Activated B cell treated with CpG ODN at 0.5 μM for 24 hours (primary cell): ENCODE measurements at places on chromosomes 3 and 15. TPM values are rescaled to one million over a fixed set of nuclear protein-coding genes. Genes with fewer than 3 reads are reported as not detected.
A peak's percentile ranks its signal among the peaks of the same experiment; 100 is the strongest.

- peak overlapping the region; percentile 16 for H3K27ac ChIP-seq
- H3K4me1 ChIP-seq = peaks cover 17% of the 10 kb centered on the region
- peaks cover 26% of the 10 kb centered on the region for H3K36me3 ChIP-seq
- H3K4me3 ChIP-seq = no peak overlapping the region
- H3K27me3 ChIP-seq = no peaks in the 10 kb centered on the region
These were observed 154.3 kb downstream of the PLCL2 start for GRCh38 chr3:17038900-17039553.

- no peak overlapping the region for H3K27ac ChIP-seq
- no peaks in the 10 kb centered on the region for H3K4me1 ChIP-seq
- H3K27me3 ChIP-seq = peaks cover 2% of the 10 kb centered on the region
- no peak overlapping the region for H3K4me3 ChIP-seq
These were observed 74.3 kb upstream of the PLSCR4 start for GRCh38 chr3:146325170-146325569.

- no peaks in the 10 kb centered on the region for H3K27me3 ChIP-seq
- DNase-seq = no peak
- no peak overlapping the region for H3K4me3 ChIP-seq
- peaks cover 24% of the 10 kb centered on the region for H3K4me1 ChIP-seq
- H3K36me3 ChIP-seq = no peaks in the 10 kb centered on the region
- H3K27ac ChIP-seq = no peak overlapping the region
These were observed 388.0 kb downstream of the ZBTB20 start for GRCh38 chr3:114758831-114759699.

DNA sequence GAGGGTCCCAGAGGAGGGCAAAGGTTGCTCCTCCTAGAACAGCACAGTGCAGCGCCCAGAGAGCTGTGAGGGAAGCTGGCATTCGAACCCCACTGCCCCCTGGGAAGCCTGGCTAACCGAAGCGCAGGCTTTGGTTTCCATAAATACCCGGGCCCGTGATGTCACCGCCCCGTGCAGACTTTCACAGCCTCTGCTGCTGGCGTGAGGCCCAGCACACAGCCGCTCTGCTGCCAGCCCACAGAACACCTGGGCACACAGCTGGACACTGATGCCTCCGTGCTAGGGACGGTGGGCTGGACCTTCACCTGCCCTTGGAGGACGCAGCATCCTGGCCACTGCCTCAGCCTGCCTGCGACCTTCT, 1.0 kb downstream of the IQSEC1 start:
- peak; percentile 62 for DNase-seq
- no peaks in the 10 kb centered on the region for H3K27me3 ChIP-seq
- H3K36me3 ChIP-seq = no peaks in the 10 kb centered on the region
- H3K4me1 ChIP-seq = peaks cover 65% of the 10 kb centered on the region
- peak overlapping the region; percentile 86 for H3K4me3 ChIP-seq

TIMMDC1 gene
- 73.0 and 76.1 TPM in 2 replicates for total RNA-seq

RARRES1 gene
- total RNA-seq = not detected in 2 replicates

RPSA gene
- 2,697 and 2,952 TPM in 2 replicates for total RNA-seq

GRCh38 chr3:174216019-174216418, 643.1 kb upstream of the NAALADL2 start:
- no peak overlapping the region for H3K27ac ChIP-seq
- no peaks in the 10 kb centered on the region for H3K4me1 ChIP-seq
- no peak for DNase-seq

P2RY14 gene
- total RNA-seq = 0.88 and 1.5 TPM in 2 replicates

DNA sequence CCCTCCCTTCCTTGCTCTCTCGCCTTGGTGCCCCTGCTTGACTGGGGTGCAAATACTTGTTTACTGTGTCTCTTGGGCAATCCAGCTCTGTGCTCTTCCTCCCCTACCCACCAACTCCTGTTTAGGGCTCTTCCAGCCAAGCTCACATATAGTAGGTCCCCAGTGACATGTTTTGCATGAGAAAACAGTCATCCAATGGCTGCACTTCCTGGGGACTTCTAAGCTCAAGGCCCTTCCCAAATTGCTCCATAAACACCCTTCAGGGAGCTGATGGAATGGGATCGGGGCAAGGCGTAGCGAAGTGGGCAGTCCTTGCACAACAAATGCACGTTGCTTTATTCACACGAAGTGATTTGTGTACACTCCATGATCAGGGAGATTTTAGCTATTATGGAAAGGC, 9.4 kb upstream of the COPG1 start:
- H3K36me3 ChIP-seq = no peaks in the 10 kb centered on the region
- H3K4me3 ChIP-seq = no peak overlapping the region
- H3K4me1 ChIP-seq = peaks cover 16% of the 10 kb centered on the region
- no peak for DNase-seq
- no peaks in the 10 kb centered on the region for H3K27me3 ChIP-seq
- no peak overlapping the region for H3K27ac ChIP-seq

DNA sequence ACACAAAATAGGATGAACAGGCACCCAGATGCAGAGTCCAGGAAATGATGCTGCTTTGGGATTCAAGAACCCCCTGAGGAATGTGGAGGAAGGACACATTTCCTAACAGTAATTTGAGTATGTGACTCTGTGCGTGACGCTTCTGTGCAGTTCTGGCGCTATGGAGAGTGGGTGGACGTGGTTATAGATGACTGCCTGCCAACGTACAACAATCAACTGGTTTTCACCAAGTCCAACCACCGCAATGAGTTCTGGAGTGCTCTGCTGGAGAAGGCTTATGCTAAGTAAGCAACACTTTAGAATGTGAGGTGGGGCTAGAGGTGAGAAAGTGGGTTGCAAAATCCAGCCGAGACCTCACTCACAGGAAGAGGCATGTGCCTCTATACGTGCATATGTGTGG, 28.3 kb downstream of the CAPN3 start:
- no peak overlapping the region for H3K27ac ChIP-seq
- no peak for DNase-seq
- no peaks in the 10 kb centered on the region for H3K27me3 ChIP-seq
- H3K36me3 ChIP-seq = peaks cover 58% of the 10 kb centered on the region
- no peak overlapping the region for H3K4me3 ChIP-seq

GHSR gene
- not detected in 2 replicates for total RNA-seq

GRCh38 chr3:61699622-61700021, 138.3 kb downstream of the PTPRG start:
- no peaks in the 10 kb centered on the region for H3K4me1 ChIP-seq
- no peak overlapping the region for H3K27ac ChIP-seq
- no peaks in the 10 kb centered on the region for H3K27me3 ChIP-seq
- no peak overlapping the region for H3K4me3 ChIP-seq

HOMER2 gene
- total RNA-seq = 9.2 and 9.4 TPM in 2 replicates

GRCh38 chr3:189289251-189289650, 117.5 kb downstream of the TPRG1 start:
- no peak for DNase-seq
- H3K4me3 ChIP-seq = peak overlapping the region; percentile 3
- H3K27me3 ChIP-seq = peaks cover 11% of the 10 kb centered on the region
- no peak overlapping the region for H3K27ac ChIP-seq
- H3K4me1 ChIP-seq = peaks cover 25% of the 10 kb centered on the region

DNA sequence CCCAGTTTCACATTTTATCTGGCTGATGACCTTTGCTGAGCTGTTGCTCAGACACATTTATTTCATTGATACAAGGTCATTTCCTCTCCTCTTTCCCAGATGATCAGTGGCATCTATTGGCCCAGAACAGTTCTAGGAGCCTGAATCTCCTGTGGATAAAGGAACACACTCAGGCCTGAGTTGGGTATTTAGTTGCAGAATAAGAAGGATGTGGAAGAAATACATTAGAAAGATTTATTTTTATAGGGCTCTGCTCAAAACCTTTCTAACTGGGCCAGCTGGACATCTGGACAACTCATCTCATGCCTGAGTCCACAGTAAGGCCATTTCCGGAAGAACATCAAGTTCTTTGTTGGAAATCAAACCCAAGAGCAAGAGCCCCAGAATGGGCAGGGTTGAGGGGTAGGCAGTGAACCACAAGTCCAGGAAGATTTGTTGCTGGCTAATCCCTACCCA, 19.7 kb upstream of the MFGE8 start:
- H3K4me3 ChIP-seq = no peak overlapping the region
- peaks cover 32% of the 10 kb centered on the region for H3K27me3 ChIP-seq
- no peak for DNase-seq

SLC24A5 gene
- total RNA-seq = not detected in 2 replicates

SSUH2 gene
- 0.39 TPM in 1 of 2 replicates, not detected in the other for total RNA-seq

DNA sequence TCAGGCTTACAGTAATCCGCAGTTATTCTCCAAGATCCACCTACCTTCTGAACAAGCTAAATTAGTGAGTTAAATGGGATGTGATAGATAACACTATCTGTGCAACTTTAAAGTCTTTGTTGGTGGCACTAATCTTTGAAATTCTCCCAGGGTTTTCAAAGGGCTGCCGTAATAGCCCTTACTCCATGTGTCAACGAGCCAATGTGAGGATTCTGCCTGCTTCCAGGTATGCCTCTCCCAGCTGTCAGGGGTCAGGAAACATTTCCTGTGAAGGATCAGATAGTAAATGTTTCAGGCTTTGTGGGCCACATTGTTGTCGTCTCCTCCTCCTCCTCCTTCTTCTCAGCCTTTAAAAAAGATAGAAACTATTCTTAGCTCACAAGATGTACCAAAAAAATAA, 20.2 kb upstream of the SCN5A start:
- no peak overlapping the region for H3K4me3 ChIP-seq
- no peak overlapping the region for H3K27ac ChIP-seq
- no peaks in the 10 kb centered on the region for H3K4me1 ChIP-seq
- no peaks in the 10 kb centered on the region for H3K36me3 ChIP-seq

MYL3 gene
- total RNA-seq = not detected in 2 replicates

DNA sequence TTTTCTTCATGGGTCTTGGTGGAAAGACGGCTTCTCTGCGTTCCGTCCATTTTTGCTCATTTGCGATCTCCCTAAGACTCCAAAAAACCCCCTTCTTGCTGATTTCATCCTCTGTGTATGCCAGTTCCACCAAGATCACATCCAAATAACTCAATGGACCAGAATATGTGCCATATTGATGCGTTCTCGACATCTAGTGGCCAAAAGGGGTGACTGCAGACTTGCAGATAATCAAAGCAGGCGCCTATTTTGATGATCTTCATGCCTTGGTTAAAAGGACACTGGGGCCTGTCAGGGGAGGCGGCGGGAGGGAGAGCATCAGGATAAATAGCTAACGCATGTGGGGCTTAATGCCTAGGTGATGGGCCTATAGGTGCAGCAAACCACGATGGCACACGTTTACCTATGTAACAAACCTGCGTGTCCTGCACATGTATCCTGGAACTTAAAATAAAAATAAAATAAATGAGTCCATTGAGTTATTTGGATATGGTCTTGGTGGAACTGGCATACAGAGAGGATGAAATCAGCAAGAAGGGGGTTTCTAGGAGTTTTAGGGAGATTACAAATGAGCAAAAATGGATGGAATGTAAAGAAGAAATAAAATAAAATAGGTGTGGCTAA, 104.2 kb upstream of the RAD18 start:
- DNase-seq = no peak
- H3K27ac ChIP-seq = no peak overlapping the region
- peaks cover 10% of the 10 kb centered on the region for H3K27me3 ChIP-seq

AADACL2 gene
- not detected in 2 replicates for total RNA-seq

CCR8 gene
- total RNA-seq = not detected in 2 replicates

- H3K4me3 ChIP-seq = no peak overlapping the region
- H3K27ac ChIP-seq = no peak overlapping the region
- peaks cover 5% of the 10 kb centered on the region for H3K27me3 ChIP-seq
These were observed 39.3 kb downstream of the C2CD4B start for GRCh38 chr15:62125773-62126172.

DNA sequence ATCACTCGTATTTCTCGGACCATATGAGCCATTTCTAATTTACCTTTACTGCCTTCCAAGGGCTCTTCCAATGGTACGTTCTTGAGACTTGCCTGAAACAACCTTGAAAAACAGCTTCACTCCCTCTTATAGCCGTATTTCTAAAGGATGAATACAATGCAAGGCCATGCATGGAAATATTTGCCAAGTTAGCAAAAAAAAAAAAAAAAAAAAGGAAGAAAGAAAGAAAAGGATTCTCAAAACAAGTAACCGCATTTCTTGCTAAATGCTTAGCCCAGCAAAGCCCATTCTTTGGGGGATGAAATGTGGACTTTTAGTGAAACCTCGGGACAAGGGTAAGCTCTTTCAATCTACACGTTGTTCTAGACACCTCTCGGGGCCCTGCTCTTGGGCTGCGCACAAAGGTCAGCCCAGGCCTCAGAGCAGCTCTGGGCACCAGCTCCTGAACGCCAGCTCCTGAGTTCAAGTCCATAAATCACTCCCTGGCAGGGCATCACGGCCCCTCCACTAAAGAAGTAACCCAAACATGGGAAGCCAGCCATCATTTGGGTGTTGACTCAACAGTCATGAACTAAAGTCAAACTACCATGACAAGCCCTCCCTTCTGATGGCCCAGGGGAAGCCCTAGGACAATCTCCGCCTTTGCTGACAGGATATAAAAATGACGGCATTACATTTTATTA, 132.7 kb downstream of the ADAMTS17 start:
- no peaks in the 10 kb centered on the region for H3K4me1 ChIP-seq
- H3K36me3 ChIP-seq = no peaks in the 10 kb centered on the region
- H3K4me3 ChIP-seq = no peak overlapping the region
- no peak for DNase-seq
- H3K27ac ChIP-seq = no peak overlapping the region

AMIGO3 gene
- total RNA-seq = not detected in 2 replicates

GRCh38 chr3:177529071-177529550, 331.8 kb upstream of the TBL1XR1 start:
- H3K27me3 ChIP-seq = no peaks in the 10 kb centered on the region
- no peak for DNase-seq
- H3K27ac ChIP-seq = no peak overlapping the region
- H3K4me3 ChIP-seq = no peak overlapping the region
- peaks cover 2% of the 10 kb centered on the region for H3K4me1 ChIP-seq

FGD5 gene
- not detected in 2 replicates for total RNA-seq

- no peaks in the 10 kb centered on the region for H3K36me3 ChIP-seq
- H3K4me3 ChIP-seq = peak overlapping the region; percentile 38
- H3K4me1 ChIP-seq = peaks cover 22% of the 10 kb centered on the region
- no peak for DNase-seq
- no peak overlapping the region for H3K27ac ChIP-seq
- H3K27me3 ChIP-seq = peaks cover 67% of the 10 kb centered on the region
These were observed 1.4 kb downstream of the PTPRG start for GRCh38 chr3:61562721-61563312.

GRCh38 chr3:30012941-30013543, 593.4 kb upstream of the TGFBR2 start:
- peaks cover 2% of the 10 kb centered on the region for H3K27me3 ChIP-seq
- H3K4me3 ChIP-seq = no peak overlapping the region
- H3K4me1 ChIP-seq = no peaks in the 10 kb centered on the region
- DNase-seq = no peak

FBLN2 gene
- 1.3 and 1.6 TPM in 2 replicates for total RNA-seq

GRCh38 chr3:127480196-127480954, 110.2 kb downstream of the TPRA1 start:
- DNase-seq = no peak
- no peaks in the 10 kb centered on the region for H3K36me3 ChIP-seq
- H3K27ac ChIP-seq = no peak overlapping the region
- peaks cover 22% of the 10 kb centered on the region for H3K27me3 ChIP-seq
- no peaks in the 10 kb centered on the region for H3K4me1 ChIP-seq

DNA sequence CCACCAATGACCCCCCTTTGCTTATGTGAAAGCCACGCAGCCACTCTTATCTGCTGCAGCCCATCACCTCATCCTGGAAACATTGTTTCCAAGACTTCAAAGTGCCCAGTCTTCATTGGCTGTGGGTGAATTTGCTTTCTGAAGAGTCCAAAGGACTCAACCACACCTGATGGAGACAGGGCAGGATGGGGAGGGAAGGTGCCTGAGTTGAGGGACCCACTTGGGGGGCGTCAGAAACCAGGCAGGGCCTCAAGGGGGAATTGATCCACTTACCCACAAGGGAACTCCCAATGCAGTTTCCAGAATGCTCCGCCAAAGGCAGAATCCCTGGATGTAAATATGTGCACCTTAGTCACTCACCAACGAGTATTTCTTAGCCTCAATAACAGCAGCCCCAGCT, 147.9 kb upstream of the ATP2B2 start:
- no peak for DNase-seq
- no peak overlapping the region for H3K4me3 ChIP-seq
- no peak overlapping the region for H3K27ac ChIP-seq
- H3K36me3 ChIP-seq = no peaks in the 10 kb centered on the region
- no peaks in the 10 kb centered on the region for H3K4me1 ChIP-seq
